ENCODE measurements at places on chromosomes 13 and 19.

GRCh38 chr13:27137759-27138158 is 33.9 kb downstream of the USP12 start:
- no peak for DNase-seq

DNA sequence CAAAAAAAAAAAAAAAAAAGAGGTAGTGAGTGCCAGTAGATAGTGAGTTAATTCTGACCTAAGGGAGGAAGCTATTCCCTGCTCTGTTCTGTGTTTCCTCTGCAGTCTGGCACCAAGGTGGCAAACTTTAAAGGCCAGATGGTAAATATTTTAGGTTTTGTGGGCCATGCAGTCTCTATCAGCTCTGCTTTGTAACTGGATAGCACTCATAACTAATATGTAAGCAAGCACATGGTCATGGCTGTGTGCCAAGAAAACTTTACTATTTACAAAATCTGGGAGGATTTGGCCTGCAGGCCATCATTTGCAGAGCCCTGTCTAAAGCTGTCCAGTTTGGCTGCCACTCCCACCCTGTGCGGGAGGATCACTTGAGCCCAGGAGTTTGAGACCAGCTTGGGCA is 4.3 kb downstream of the PIN1 start:
- peak; percentile 76 for DNase-seq

- no peak for DNase-seq
These were observed 7.0 kb downstream of the PLVAP start for GRCh38 chr19:17370026-17370587.

GRCh38 chr19:3163230-3163886 is 15.2 kb upstream of the S1PR4 start:
- peak; percentile 33 for DNase-seq

DNA sequence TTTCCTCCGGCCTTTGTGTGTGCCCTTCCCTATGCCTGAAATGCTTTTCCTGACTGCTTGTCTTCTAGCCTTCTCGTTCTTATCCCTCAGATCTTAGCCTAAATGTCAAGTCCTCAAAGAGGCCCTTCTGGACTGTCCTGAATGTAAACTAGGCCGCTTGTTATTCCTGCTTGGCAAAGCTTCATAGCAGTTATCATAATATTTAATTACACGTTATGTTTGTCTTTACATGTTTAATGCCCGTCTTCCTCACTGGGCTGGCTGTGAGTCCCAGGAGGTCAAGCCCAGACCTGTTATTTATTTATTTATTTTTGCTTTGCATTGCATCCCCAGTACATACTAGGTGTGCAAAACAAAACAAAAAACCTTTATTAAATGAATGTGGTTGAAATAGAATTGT is 62.7 kb downstream of the SIPA1L3 start:
- DNase-seq = peak; percentile 42

DNA sequence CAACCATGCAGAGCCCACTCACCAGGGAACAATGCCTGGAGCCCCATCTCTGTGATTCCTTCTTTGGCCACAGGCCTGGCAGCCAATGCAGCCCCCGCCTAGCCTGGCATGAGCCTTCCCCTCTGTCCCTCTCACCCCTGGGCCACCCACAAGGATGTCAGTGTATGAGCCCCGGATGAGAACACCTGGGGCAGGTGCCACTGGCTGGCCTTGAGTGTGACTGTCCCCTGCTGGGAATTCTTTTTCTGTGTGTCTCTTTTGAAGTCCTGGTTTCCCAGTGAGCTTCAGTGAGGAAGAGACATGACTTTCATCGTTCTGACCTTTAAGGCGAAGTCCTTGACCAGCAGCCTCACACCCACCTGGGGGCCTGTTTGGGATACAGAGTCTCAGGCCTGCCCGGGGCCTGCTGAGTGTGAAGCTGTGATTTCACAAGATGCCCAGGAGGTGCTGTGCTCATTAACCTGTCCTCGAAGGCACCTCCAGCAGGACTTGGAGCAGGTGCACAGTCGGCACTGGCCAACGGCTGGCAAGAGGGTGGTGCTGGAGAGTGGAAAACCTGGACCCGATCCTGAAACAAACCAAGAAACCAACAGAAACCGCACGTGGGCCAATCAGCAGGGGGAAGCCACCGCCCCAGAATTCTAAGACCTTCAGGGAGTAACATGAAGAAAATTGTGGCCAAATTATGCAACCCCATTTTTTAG is 27.4 kb upstream of the SPACA7 start:
- DNase-seq = no peak

- DNase-seq = no peak
These were observed 25.9 kb upstream of the OXGR1 start for GRCh38 chr13:97020194-97020593.
